NK-92 treated with Interleukin-12 subunit alpha and Interleukin-12 subunit beta, amount 100 ng/mL, for 24 hours (cell line): ENCODE measurements at places on chromosomes 12 and 14.

- no peak for DNase-seq
Measured at GRCh38 chr12:2637371-2637770, 157.4 kb upstream of the FKBP4 start.

- no peak for DNase-seq
Measured at GRCh38 chr12:24860546-24860945, 88.4 kb downstream of the BCAT1 start.

DNA sequence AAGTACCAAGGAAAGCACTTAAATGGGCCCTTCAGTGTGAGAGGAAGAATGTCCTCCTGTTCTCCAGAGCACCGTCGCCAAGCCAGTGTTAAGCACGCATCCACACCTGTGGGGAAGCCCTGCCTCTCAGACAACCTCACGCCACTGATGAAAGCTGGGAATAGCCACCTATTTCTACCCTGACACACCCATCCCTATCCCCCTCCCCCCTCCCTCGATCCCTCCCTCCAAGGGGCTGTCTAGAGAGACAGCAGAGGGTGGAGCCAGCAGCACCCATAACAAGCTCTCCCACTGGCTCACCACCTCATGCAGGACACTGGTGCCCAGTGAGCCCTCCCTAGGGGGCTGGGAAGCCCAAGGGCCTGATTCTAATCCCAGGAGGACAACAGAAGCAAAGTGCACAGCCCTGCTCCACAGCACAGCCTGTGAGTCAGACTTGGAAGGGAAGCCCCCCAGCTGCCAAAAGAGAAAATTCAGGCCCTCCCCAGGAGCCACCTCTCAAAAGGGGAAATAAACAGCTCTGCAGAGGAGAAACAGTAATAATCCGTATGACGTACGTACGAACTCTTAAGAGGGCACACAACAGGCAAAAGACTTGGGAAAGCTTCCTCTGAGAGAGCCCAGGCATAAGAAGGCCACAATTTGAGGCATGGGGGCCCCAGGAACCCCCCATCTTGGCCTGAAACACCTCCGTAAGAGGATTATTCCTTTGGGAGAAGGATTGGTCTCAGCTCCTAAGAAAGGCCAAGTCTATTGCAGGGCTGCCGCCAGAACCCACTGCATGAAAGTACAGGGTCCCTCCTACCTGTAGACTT lies 7.8 kb downstream of the PITPNM2 start:
- no peak for DNase-seq

GRCh38 chr12:27667540-27667939 lies 28.7 kb upstream of the REP15 start:
- DNase-seq: no peak

DNA sequence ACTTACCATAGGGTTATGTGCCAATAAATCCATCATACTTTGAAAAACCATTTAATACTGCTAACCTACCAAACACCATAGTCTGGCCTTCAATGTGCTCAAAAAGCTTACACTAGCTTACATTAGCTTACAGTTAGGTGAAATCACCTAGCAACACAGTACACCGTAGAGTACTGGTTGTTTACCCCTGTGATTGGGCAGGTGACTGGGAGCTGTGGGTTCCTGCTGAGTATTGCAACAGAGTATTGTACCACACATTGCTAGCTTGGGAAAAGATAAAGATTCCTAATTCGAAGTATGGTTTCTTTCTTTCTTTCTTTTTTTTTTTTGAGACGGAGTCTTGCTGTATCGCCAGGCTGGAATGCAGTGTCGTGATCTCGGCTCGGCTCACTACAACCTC lies 5.6 kb downstream of the ATP5MC2 start:
- DNase-seq: no peak

- no peak for DNase-seq
Measured at GRCh38 chr14:54278087-54278486, 118.7 kb upstream of the CDKN3 start.

DNA sequence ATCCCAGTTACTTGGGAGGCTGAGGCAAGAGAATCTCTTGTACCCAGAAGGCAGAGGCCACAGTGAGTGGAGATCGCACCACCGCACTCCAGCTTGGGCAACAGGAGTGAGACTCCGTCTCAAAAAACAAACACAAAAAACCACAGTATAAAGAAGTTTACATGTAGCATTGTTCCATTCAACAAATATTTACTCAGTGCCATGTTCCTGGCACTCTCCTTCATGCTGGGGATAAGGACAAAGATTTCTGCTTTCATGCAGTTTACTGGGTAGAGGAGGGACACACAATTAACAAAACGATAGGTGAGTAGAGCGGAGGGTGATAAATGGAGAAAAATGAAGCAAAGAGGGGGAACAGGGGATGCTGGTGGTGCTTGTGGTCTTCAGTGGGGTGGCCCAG lies 68.2 kb upstream of the OVCH1 start:
- no peak for DNase-seq
